ENCODE measurements at places on chromosomes 16 and 17.

GRCh38 chr17:21196126-21196525 is 17.8 kb downstream of the TMEM11 start:
- DNase-seq = no peak

- DNase-seq = no peak
Observed at GRCh38 chr17:47687328-47687690, 6.7 kb upstream of the TBKBP1 start.

DNA sequence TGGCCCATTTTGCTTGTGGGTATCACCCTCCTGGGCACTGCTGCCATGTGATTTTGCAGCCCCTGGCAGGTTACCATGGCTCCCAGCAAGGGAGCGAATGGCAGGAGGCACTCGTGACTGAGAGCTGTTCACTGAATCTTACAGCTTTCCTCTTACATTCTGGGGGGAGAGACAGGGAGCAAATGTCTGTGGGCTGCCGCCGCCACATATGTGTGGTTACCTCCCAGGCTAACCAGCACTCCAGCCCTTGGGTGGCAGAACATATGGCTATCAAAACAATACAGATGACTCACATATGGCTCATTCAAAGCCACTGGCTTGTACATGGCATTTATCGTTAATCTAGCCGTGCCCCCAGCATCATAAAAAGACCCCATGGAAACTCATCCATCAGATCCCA is 19.8 kb downstream of the GTF3C1 start:
- no peak for DNase-seq

- DNase-seq = no peak
Observed at GRCh38 chr17:2952174-2952845, 111.1 kb downstream of the OR1D5 start.

DNA sequence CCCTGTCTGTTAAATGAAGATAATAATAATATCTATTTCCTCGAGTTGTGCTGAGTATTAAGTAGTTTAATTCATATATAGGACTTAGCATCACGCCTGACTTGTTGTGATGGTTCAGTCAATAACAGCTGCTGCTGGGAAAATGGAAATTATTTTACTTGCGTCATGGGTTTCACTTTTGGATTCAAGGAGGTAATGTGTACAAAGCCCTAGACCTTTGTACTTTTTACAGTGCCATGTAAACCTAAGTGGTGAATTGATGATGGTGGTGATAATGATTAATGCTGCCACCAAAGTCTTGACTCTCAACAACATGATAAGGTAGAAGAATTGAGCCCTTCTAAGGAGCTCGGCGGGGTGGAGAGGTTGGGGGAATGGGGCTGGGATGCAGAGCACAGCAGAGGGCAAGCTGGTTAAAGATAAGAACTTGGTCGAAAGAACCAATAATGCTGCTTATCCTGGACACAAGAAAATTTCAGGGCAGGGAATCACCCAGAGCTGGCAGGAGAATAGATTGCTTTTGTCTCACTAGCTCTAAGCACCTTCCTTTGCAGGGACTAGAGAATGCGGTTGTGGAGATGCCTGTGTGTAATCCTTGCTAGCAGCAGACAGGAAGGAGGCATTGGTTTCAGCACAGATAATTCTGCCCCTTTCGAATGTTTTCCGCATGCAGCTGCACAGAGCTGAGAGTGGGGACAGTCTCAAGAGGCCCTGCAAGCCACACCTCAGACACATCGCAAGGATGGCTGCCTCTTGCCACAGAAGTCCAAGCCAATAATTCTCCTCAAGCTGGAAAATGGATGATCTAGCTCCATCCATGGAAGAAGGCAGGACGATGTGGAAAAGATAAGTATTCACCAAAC is 187.1 kb downstream of the TMEM114 start:
- DNase-seq = no peak

- peak; percentile 25 for DNase-seq
Observed at GRCh38 chr17:34826332-34826731, 134.9 kb downstream of the CCT6B start.

DNA sequence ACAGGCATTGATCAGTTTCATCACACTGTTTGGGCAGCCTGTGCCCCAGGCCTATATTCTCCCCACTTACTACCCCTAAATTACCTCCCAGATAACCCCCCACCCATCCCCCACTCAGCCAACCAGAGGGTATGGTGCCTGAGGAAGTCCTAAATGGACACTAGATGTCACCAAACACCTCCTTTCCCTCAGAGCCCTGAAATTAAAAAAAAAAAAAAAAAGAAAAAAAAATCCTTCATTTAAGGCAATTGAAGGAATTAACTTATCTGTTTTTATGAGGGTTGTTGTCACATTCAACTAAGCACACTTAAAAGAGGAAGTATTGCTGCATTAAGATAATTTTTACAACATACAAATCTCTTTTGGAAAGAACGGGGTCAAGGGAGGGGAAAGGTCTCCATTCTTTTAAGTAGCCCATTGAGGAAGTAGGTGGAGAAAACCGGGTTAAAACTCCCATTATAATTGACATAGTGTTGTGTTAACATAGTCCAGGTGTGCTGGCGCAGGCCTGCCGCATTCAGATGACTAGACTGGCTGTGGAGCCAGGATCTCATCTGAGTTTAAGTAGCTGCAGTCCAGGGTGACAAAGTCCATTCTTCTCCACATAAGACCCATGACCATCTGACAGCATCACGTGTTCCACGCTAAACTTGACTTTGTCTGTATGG is 46.3 kb downstream of the SNX11 start:
- DNase-seq = peak; percentile 71

All from mesendoderm (in vitro differentiated cells).